SHP77 treated with DMSO at 0.1 percent for 48 hours (cell line): ENCODE measurements at places on chromosomes 1 and 21.

DNA sequence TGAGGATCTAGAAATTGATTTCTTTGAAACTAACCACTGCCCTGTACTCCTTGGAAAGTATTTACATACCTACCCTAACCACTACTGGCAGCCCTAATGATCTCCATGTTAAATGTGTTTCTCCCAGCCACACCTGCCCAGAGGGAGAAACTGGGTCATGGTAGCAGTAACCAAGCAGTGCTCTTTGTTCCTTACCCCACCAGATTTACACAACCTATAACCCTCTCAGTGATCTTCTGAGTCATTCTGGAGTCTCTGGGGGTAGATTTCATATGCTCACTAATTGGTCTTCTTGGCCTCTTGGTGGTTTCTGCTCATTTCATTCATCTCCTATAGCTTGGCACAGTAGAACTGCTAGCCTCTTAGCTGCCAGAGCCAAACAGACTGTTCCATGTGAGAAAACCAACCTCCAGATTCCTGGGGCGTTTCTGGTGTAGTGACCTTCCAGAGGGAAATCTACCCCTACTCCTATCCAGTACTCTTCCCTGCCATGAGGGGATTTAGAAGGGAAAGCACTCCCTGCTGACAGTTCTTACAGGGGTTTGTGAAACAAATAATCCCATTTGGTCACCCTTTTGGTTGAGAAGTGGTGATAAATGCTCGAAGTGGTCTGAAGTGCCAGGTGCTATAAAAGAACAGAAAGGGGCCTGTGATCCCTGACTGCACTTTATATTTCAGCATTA, 36.2 kb upstream of the LRIG2 start:
- DNase-seq: no peak

- no peak for DNase-seq
Measured at GRCh38 chr1:47515164-47515789, 77.4 kb downstream of the FOXD2 start.

DNA sequence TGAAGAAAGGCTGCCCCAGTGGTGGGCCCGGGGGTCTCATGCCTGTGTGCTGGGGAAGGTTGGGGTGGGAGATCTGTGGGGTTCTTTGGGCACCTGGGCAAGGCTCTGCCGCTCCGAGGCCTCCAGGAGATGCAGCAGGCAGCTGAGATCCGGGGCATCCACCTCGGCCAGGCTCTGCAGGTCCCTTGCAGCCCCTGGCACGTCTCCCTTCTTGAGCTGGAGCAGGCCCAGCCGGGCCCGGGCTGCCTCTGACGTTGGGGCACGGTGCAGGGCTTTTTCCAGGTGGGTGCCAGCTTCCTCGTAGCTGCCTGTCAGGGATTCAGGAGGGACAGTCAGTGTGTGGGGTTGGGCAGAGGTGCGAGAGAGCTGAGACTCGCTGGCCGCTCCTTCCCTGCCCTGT, 11.4 kb upstream of the MMEL1 start:
- no peak for DNase-seq

DNA sequence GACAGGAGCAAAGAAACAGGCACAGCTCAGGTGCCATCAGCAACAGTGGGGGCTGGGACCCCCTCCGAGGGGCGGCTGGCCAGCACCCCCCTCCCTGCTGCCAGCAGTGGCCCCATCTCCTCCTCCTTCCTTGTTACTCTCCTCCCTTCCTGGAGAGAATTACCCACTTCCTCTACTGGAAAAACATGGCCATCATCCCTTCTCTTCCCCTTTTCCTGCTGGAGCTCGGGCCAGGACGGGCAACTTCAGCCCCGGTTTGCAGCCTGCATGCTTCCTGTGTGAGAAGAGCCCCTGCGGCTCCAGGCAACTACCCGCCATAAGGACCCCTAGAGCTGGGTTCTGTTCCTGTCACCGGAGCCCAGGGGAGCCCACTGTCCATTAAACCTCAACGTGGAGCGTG, 17.6 kb downstream of the MEGF6 start:
- no peak for DNase-seq

- no peak for DNase-seq
Measured at GRCh38 chr1:239274242-239274830, 112.0 kb upstream of the CHRM3 start.

- DNase-seq: no peak
Measured at GRCh38 chr1:11328444-11328843, 55.4 kb downstream of the UBIAD1 start.

DNA sequence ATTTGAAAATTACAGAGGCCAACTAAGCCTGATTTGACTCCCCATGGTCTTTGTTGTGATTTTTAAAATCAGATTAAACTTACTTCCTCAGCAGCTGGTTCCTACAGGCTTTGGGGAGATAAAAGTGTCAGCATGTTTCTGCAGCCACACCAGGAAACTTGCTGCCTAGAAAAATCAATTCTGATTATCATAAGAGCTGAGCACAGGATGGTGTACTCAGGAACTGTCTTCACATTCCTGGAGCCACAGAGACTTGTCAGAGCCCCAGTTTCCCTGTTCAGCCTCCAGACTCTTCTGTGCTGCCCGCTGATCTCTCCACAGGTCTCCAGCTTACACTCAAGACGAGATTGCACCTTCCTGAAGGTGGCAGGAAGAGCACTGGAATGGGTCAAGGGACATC, 23.9 kb downstream of the RAB3B start:
- DNase-seq: no peak

DNA sequence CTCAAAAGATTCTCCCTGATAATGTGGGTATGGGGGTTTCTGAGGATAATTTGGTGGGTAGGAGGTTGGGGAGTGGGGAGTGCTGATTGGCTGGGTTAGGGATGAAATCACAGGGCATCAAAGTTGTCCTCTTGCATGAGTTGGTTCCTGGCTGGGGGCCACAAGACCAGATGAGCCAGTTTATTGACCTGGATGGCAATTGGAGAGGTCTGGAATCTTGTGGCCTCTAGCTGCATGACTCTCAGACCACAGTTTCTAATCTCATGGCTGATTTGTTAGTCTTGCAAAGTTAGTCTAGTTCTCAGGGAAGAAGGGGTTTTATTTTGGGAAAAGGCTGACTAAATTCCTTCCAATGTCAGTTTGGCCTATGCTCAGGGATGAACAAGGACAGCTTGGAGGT, 3.3 kb upstream of the GBP1 start:
- DNase-seq: no peak

DNA sequence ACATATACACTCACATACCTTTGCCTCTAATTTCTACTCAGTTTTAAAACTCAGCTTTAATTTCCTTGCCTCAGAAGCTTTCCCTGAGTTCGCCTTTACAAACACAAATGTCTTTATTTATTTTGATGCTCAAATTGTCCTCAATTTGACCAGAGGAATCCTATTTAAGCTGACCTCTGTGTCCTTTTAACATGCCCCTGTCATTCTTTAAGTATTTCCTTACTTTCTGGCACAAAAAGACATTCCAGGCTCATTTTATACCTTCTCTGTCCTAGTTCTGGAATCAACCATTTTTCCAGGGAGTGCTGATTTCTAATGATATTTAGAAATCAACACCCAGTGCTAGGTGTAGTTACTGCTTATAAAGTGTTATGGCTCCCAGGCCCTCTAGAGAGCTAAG, 82.5 kb downstream of the OSBPL9 start:
- no peak for DNase-seq

GRCh38 chr1:105137543-105138457, 1388.1 kb downstream of the AMY1C start:
- peak; percentile 89 for DNase-seq

DNA sequence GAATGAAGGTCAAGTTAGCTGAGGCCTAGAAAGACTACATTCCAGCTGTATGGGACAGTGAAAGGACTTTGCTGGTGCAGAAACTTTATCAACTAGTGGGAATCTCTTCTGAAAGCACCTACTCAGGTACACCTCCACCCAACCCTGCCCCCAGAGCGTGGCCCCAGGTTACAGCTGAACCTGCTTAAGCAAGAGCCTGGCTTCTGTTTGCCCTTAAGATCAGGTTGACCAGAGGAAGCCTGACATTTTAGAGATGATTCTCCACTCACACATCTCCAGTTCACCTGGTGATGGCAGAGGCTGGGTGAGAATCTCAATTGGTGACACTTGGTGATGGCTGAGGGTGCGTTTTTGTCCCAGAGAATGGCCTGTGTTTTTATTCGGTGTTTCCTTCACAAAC, 24.0 kb downstream of the ELAPOR1 start:
- no peak for DNase-seq

GRCh38 chr1:183711741-183712361, 58.7 kb upstream of the APOBEC4 start:
- no peak for DNase-seq

GRCh38 chr1:199466961-199467360, 560.5 kb upstream of the NR5A2 start:
- DNase-seq: no peak

DNA sequence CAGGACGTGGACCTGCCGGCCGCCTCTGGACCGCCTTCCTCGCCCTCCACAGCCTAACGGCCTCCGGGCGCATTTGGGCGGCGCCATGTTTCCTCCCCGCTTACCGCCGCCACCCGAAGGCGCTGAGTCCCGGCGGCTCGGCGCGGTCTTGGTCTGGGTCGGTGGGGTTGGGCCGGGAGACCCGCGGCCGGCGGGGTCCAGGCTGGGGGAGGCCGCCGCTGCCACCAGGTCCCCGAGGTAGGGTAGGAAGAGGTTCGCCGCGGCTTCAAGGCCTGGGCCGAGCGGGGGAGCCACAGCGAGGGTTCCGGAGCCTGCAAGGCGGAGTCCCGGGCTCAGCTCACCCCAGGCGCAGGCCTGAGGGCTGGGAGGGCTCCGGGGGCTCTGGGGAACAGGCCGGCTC, 5.5 kb downstream of the OR2C3 start:
- no peak for DNase-seq

DNA sequence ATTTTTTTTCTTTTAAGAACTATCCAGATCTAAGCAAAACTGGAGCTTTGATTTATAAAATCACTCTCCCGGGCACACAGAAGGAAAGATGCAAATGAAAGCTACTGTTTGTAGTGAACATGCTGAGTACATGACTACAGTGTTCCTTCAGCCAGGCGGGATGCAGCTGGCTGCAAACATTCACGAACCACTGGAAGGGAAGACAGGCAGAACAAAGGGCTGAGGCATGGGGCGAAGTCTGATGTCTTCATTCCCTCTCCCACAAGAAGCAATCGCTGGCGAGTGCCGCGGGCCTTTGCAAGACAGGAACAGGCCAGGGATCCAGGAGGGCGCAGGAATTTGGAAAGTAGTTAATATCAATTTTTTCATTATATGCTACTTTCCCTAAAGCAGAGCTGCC, 257.9 kb upstream of the AJAP1 start:
- DNase-seq: no peak

DNA sequence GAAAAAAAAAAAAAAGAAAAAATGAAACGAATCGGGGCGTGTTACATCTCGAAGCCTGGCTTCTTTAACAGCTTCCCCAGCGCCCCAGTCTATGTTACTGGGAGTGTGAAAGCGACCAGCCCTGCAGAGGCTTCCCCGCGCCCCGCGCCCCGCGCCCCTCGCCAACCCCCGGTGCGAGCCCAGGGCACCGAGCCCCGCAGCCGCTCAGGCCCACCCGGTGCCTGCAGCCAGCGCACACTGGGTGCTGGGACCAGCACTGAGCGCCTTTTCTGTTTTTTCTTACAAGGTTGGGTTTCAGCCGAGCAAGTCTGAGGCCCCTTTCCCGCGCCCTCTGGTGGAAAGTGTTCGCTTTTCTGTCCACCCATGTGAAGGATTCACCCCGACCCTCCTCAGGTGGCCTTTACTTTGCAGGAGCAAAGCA, 42.1 kb upstream of the ZNF496 start:
- no peak for DNase-seq

- DNase-seq: no peak
Measured at GRCh38 chr1:99784143-99784542, 17.7 kb upstream of the FRRS1 start.

GRCh38 chr1:154595621-154596020, 12.4 kb downstream of the ADAR start:
- DNase-seq: no peak

DNA sequence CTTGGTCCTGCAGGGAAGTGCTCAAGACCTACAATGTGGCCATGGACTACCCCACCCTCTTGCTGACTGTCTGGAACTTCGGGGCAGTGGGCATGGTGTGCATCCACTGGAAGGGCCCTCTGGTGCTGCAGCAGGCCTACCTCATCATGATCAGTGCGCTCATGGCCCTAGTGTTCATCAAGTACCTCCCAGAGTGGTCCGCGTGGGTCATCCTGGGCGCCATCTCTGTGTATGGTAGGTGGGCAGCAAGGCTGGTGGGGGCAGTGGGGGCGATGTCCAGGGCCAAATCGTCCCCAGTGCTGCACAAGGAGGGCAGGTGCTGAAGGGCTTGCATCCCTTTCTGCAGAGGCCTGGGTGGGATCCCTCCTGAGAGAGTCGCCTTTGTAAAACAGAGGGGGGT, 18.4 kb downstream of the PSEN2 start:
- DNase-seq: no peak

- DNase-seq: no peak
Measured at GRCh38 chr21:36756527-36756926, 57.6 kb downstream of the SIM2 start.

GRCh38 chr1:39732730-39733129, 6.0 kb upstream of the PPIE start:
- DNase-seq: no peak

DNA sequence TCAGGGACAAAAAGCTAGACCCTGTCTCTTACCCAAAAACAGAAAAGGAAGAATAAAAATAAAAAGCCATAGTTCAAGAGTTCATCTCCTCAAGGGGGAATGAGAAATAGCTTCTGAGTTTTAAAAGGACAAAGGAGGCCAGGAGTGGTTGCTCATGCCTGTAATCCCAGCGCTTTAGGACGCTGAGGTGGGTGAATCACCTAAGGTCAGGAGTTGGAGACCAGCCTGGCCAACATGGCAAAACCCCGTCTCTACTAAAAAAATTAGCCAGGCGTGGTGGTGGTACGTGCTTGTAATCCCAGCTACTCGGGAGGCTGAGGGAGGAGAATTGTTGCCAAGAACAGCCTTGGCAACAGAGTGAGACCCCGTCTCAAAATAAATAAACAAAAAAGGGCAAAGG, 38.6 kb upstream of the CPLANE2 start:
- DNase-seq: no peak

DNA sequence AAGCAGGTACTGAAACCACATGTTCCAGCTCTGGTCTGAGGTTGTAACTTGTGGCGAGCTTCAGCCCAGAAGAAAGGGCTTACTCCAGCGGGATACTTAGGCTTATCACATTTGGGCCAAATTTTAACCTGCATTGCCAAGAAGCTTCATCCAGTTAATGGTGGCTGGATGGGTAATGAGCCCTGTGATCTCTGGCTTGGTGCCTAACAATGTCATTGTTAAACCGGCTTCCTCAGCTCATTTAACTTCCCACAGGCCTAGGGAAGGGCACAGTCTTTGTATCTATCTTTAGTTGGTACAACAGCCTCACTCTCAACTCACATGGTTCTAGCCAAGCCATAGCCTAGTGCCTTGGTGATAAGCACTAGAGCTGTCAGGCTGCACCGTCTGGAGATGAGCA, 43.6 kb upstream of the CCDC190 start:
- no peak for DNase-seq

GRCh38 chr1:229034342-229034741, 236.6 kb upstream of the RAB4A start:
- no peak for DNase-seq
